ENCODE measurements at places on chromosomes 7 and 10.

GRCh38 chr7:96100737-96101136 is 221.2 kb downstream of the SLC25A13 start:
- no peak for DNase-seq

GRCh38 chr7:101200862-101201599 is at the start of gene MOGAT3:
MOGAT3 (minus strand) TSS chr7:101201036; CDS start chr7:101200854, 182 bp downstream.
- no peak for DNase-seq

DNA sequence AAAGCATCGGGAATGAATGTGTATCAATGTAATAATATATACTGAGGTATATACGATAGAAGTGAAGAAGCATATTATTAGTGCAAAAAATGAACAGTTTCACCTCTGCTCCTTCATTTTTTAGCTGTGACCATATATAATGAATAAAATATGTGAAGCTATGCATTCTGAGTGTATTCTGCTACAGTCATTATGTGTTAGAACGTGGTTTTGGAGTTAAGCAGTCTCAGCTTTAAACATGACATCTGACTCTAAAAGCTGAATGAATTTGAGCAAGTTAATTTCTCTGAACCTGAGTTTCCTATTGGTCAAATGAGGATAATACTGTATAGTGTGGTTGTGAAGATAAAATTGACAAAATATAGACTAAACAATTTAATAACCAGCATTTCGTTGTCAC is 358.1 kb downstream of the SUGCT start:
- DNase-seq = no peak

GRCh38 chr10:80429521-80429973 is 21.2 kb downstream of the PRXL2A start:
- no peak for DNase-seq

GRCh38 chr7:20438694-20439376 is 108.1 kb downstream of the ITGB8 start:
- DNase-seq = no peak

DNA sequence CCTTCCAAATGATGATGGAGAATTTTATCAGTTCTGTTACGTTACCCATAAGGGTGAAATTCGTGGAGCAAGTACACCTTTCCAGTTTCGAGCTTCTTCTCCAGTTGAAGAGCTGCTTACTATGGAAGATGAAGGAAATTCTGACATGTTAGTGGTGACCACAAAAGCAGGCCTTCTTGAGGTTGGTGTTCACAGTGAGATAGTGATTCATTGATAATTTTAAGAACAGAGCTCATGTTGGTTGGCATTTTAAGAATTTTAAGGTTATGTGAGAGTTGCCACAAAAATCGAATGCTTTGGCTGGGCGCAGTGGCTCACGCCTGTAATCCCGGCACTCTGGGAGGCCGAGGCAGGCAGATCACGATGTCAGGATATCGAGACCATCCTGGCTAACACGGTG is 25.9 kb downstream of the TAX1BP1 start:
- DNase-seq = no peak

DNA sequence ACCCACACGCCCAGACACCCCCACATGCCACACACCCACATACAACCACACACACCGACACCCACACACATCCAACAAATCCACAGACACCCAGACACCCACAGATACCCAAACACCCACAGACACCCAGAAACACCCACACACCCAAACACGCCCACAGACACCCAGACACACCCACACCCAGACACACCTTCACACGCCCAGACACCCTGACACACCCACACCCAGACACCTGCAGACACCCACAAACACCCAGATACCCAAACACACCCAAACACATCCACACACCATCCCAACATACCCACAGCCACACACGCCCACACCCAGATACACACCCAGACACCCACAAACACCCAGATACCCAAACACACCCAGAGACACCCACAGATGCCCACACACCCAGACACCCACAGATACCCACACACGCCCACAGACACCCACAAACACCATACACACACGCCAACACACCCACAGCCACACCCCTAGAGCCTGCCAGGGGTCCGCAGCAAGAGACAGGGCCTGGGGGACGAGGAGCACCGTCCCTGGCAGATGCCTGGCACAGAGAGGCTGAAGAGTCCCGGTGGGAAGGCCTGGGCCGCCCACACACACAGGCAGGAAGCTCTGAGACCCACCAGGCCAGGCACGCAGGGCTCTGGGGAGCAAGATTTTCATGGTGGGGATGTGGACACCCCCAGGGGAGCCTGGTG is 28.5 kb downstream of the CYP2W1 start:
- no peak for DNase-seq

DNA sequence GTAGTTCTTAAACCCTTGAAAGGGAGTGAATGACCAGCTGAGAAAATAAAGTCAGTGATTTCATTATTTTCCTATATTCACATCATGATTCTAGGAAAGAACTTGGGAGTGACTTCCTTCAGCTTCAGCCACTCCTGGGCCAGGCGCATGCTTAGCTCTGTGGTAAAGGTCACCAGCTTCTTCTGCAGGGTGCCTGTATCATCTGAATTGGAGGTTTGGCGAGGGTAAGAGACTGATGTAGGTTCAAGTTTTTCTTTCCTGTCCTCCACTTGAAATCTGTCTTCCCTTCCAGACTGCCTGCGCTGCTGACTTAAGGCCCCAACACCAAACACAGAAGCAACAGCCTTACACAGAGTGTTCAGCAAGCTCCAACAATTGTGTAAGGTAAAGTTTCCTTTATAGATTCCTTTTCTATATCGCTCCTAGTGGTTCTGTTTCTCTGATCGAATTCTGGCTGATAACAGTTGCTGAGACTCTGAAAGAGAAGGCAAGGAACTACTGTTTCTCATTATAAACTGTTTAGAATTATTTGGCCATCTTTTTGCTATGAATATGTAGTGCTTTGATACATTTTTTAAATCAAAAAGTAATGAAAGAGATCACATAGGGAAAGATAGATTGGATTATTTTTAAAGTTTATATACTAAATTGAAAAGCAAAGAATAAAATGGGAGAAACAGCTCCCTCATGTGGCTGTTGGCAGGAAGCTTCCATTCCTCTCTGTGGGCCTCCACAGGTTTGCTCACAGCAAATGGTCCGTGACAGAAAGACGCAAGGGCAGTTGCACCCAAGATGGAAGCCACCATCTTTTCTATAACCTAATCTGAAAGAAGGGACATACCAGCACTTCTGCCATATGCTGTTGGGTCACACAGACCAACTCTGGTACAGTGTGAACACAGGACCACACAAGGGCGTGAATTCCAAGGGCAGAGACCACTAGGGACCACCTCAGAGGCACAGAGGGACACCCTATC is 14.0 kb downstream of the GATAD1 start:
- no peak for DNase-seq

- DNase-seq = no peak
Measured at GRCh38 chr7:111986601-111987000, 219.6 kb downstream of the DOCK4 start.

DNA sequence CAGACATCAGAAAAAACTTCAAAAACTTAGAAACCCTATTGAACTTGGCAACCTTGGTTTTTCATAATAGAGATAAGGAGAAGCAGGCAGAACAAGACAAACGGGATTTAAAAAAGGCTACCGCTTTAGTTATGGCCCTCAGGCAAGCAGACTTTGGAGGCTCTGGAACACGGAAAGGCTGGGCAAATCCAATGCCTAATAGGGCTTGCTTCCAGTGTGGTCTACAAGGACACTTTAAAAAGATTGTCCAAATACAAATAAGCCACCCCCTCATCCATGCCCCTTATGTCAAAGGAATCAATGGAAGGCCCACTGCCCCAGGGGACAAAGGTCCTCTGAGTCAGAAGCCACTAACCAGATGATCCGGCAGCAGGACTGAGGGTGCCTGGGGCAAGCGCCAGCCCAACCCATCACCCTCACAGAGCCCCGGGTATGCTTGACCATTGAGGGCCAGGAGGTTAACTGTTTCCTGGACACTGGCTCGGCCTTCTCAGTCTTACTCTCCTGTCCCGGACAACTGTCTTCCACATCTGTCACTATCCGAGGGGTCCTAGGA is 115.3 kb downstream of the NRCAM start:
- no peak for DNase-seq

DNA sequence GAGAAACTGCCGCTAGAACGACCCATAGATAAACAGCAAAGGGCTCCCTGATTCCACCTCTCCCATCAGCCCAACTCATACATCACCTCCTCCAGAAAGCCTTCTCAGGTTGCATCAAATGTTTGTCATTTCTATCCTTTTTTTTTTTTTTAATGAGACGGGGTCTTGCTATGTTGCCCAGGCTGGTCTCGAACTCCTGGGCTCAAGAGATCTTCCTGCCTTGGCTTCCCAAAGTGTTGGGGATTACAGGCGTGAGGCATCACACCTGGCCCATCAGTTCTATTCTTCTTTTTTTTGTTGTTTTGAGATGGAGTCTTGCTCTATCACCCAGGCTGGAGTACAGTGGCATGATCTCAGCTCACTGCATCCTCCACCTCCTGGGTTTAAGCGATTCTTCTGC is 7.0 kb downstream of the SPACDR start:
- no peak for DNase-seq

DNA sequence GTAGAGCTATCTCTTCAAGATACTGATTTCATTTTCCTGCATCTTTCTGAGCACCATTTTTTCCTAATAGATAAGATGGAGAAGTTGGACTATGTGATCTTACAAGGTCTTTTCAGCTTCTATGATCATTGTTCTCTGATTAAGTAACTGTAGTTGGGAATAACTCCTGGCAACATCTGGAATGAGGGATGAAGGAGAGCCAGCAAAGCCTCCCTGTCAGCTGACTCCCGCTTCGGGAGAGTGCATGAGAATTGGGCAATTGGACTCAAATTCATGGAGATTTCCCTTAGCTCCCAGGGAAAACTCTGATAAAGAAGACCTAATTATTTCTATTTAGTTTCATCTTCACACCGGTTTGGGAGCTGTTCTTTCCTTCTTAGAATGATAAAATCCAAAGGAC is 146.1 kb downstream of the CCDC71L start:
- DNase-seq = no peak

DNA sequence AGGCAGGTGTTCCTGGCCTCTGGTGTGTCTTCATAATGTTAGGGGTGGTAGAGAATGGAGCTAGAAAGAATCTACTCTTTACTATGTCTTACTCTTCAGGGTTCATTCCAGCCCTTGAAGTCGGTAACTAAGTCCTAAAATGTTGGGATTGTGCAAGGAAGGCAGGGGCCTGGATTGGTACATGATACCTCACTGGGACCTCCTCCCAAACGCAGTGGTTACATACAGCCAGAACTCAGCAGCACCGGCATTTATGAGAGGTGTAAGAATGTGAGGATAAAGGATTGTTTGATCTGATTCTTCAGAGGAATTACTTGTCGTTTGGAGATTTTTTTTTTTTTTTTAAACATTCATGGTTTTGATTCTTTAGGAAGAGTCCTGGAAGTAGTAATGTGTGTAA is 6.9 kb downstream of the COMTD1 start:
- no peak for DNase-seq

- DNase-seq = no peak
Measured at GRCh38 chr10:97333351-97333600, 1.3 kb downstream of the FRAT2 start.
